T-cell (primary cell): ENCODE measurements at places on chromosomes 2 and 18. TPM values are rescaled to one million over a fixed set of nuclear protein-coding genes. Genes with fewer than 3 reads are reported as not detected.

- peak; percentile 70 for DNase-seq
Measured at GRCh38 chr2:46296840-46297545, at the start of gene EPAS1. EPAS1 (plus strand) TSS chr2:46297407; CDS start chr2:46297912, 505 bp downstream.

DNA sequence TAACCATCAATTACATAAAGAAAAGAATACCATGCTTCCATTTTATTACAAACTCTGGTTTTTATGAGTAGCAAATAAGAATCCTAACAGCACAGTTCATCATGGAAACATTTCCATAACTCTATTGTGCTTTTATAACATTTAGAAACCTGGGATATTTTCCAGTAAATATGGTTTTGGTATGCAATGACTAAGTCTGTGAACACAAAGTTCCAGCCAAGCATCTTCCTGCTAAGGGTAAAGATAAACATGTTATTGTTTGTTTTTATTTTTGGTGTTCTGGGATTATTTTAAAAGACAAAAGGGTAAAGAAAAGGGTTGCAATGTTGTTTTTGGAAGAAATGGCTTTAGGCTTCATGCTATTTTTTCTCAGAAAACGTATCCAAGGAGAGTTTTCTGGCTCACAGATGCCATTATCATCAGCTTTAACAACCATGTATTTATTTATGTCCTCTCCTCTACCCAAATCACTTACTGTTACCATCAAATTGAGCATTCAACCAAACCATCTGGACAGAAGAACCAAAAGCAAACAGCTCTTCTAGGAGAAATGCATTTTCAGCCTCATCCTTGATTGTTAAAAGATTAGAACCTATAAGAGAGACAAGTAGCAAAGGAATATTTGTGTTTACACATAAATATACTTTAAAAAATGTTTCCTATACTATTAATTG is 116.0 kb downstream of the PLA2R1 start:
- no peak for DNase-seq

DNA sequence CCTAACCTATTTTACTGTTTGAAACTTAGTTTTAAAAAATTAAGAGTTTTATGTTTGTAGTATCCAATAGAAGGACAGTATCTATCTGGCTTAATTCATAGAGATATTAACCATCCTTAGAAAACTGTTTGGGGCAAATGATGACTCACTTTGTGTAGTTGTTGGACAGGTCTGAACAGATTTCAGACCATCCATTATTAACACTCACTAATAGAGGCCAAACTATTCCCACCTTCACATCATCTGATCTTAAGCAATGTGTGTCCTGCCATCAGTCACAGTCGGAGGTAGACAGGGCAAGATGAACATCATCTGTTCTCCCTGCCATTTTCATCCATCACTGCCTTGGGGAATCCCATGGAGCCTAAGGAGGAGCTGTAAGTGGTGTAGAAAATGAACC is 164.6 kb upstream of the DCC start:
- no peak for DNase-seq

The CFC1 gene
- total RNA-seq = not detected

- no peak for DNase-seq
Measured at GRCh38 chr2:99183025-99183424, 2.0 kb downstream of the MRPL30 start.

The RAPGEF4 gene
- 0.38 TPM for total RNA-seq

DNA sequence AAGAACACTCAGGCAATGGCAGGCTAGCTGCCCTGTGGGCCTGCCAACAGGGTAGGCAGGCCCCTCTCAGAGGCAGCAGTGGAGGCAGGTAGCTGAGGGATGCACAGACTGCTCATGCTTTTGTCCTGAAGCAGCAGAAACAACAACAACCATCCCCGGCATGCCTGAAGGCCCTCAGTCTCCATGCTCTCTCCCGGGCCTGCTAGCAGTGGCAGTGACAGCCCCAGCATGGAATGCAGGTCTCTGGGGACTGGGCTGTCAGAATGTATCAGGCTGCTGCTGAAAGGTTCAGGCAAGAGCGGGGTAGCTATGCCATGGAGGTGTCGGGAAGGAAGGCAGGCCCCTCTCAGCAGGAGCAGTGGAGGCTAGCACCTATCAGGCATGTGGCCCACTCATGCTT is 209.8 kb downstream of the KCNJ3 start:
- no peak for DNase-seq

GRCh38 chr2:160956243-160956802 is 203.9 kb upstream of the TANK start:
- DNase-seq = no peak

DNA sequence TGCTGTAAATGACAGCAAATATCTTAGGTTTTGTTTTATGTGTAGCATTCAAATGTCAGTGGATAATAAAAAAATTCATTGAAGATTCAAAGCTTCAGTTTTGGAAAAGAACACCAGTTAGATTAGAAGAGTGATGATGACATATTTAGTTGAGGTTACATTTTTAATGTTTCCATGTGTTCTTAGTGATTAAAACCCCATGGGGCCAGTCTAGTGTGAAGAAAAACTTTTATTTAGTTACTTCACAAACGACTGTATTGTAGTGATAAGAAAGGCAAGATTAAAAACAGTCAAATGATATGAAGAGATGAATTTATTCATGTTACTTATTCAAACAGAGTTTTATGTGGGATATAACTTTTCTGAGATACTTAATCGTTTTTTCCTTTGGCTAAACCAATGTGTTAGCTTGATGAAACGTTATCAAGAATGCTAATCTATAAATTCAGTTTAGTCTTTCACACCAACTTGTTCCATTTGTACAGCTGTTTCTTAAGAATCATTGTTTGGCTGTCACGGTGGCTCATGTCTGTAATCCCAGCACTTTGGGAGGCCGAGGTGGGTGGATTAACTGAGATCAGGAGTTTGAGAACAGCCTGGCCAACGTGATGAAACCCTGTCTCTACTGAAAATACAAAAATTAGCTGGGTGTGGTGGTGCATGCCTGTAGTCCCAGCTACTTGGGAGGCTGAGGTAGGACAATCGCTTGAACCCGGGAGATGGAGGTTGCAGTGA is 11.6 kb downstream of the BMPR2 start:
- DNase-seq = no peak

- no peak for DNase-seq
Measured at GRCh38 chr2:21038403-21039073, 5.3 kb downstream of the APOB start.

The ALPG gene
- total RNA-seq = not detected

DNA sequence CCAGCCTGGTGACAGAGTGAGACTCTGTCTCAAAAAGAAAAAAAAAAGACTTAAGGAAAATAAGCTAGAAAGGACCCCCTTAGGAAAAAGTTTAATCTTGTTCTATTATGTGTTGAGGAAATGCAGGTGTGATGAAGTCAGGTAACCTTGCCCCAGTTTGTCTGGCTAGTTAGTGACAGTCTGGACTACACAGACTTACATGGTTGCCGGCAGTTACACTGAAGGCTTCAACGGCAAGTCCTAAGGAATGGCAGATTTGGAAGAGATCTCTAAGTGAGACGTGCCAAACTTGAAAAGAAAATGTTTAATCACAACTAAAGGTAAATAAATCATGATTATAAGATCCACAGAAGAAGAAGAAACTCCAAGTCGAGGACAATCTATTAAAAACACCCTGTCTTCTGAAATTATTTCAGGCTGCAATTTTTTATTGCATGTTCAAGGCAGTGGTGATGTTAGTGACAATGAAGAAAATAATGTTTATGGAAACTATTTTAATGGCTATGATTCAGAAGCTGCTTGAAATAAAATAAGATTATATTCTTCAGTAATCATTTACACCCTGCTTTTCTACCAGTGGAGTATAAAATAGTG is 84.2 kb downstream of the TTC27 start:
- DNase-seq = no peak

DNA sequence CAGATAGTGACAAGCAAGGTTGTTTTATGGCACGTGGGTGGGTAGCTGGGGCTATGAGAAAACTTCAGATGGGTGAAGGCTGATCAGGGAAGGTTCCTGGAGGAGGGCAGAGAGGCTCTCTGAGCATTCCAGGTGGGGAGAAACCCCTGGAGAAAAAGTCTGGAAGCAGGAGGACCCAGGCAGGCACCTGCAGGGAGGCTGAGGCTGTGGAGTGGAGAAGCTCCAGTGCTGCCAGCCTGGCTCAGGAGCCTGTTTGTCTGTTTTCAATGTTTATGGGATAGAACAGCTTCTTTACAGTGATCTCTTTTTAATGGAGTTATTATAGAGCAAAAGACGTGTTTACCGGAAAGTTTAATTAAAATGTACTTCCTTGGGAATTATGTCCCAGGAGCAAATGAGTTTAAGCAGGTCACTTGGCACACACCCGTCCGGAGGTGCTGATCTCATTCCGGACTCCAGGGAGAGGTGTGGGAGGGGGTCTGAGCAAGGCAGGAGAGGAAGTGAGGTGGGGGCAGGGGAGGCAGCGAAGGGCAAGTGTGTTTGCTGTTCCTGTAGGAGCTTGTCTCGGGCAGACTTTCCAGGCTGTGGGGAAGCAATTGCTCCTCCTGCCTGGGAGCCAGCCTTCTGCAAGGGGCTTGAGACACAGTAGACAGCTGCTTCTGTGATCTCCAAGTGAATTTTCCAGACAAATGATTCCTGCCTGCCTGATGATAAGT is 239.5 kb downstream of the MYCN start:
- no peak for DNase-seq

DNA sequence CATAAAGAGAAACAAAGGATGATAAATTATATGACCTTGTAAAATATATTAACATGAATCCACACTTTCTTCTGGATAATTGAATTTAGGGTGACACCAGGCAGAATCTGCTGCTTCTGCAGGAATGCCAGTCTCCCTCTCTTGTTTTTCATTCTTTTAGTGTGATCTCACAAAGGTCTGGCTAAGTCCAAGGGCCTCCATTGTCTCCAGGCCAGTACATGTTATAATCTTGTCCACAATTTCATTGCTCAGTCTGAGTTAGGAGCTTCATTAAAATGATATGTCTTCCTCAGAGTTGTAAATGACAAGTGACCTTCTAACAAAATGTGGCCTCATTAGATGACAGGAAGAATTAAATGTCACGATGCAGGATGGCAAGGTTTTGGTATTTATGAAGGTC is 110.2 kb downstream of the APOB start:
- DNase-seq = no peak

The NBEAL1 gene
- 11.0 TPM for total RNA-seq

GRCh38 chr2:181578829-181579228 is 78.1 kb downstream of the CERKL start:
- no peak for DNase-seq

The CAPN14 gene
- total RNA-seq = 0.15 TPM

DNA sequence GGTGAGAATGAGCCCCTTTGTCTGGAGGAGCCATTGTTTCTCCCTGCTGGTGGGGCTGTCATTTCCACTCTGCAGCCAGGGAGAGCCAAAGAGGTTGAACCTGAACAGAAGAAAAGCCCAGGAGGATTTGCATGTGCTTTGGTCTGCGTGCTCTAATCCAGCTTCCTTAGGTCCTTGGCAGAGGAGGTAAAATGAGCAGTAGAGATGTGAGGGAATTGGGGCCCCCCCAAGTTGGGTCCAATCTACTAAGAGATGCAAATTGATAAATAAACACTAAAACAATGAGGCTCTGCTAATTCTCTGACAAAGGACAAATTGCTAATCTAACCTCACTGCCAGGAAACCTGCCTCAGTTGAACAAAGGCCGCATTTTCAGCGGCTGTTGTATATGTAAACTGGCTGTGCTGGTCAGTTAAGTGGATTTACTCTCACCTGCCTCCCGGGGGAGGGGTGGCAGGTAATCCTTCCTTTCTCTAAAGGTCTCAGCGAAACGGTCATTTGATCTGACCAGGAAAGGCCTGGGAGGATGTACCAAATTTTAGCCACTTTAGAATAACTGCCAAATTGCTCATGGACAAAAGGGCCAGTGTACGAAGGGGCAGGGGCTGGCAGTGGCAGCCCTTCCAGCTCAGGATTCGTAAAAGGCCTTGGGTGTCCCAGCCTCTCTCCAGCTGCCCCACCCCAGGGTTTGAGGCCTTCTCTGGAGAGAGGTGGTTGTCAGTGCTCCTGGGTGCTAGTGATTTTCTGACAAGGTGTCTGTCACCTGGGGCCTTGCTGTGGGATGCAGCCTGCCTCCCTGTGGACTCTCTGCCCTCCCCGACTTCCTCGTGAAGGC is 193.6 kb downstream of the MIB1 start:
- DNase-seq = no peak

- no peak for DNase-seq
Measured at GRCh38 chr2:135839713-135840112, 2.7 kb upstream of the LCT start.

DNA sequence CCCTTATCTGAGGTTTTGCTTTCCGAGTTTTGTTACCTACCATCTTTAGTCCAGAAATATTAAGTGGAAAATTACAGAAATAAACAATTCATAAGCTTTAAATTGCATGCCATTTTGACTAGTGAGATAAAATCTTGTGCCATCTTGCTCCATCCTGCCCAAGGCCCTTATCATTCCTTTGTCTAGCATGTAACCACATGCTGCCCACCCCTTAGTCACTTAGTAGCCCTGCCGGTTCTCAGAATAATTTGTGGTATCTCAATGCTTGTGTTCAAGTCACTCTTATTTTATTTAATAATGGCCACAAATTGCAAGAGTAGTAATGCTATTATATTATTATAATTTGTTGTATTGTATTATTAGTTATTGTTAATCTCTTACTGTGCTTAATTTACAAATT is 36.8 kb upstream of the VPS54 start:
- DNase-seq = no peak

DNA sequence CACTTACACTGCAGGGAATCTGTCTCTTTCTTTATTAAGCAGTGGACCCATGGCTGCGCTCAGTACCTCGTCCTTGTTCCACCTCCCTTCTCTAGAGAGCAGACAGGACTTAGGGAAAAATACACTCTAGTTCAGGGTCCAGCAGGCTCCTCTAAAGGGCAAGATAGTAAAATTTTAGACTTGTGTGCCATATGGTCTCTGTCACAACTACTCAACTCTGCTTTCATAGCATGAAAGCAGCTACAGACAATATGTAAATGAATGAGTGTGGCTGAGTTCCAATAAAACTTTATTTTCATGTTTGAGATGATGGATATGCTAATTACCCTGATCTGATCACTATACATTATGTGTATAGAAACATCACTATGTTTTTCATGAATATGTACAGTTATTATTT is 163.1 kb downstream of the BABAM2 start:
- no peak for DNase-seq

- DNase-seq = no peak
Measured at GRCh38 chr2:197559681-197560080, 43.8 kb downstream of the MOB4 start.

DNA sequence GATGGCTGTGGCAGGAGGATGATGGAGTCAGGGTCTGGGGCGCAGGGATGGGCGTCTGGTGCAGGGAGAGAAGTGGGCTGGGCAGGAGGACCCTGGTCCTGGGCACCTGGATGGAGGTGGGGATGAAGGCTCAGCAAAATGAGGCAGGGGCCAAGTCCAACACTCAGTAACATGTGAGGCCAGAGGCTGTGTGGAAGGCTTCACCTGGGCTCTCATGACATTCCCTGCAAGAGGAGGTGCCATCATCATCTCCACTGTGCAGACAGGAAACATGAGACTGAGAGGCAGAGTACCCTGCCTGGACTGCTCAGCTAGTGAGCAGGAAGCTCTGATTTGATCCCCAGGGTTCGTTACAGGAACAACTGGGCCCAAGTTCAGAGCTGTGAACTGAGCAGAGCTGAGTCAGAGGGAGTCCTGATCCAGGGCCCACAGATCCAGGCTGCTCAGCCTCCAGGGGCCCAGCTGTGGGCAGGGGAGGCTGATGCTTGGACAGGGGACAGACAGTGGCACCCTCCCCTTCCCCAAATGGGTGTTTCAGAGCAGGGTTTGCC is 36.9 kb downstream of the HJURP start:
- DNase-seq = no peak

The TNS1 gene
- total RNA-seq = 2.1 TPM
